ENCODE measurements at places on chromosomes 5 and 9. TPM values are rescaled to one million over a fixed set of nuclear protein-coding genes. Genes with fewer than 3 reads are reported as not detected.
A peak's percentile ranks its signal among the peaks of the same experiment; 100 is the strongest.

Gene FBN2
- not detected for total RNA-seq

Gene SHISAL2B
- total RNA-seq = not detected

GRCh38 chr9:68705531-68706362, 707 bp downstream of the PIP5K1B start:
- DNase-seq = no peak

DNA sequence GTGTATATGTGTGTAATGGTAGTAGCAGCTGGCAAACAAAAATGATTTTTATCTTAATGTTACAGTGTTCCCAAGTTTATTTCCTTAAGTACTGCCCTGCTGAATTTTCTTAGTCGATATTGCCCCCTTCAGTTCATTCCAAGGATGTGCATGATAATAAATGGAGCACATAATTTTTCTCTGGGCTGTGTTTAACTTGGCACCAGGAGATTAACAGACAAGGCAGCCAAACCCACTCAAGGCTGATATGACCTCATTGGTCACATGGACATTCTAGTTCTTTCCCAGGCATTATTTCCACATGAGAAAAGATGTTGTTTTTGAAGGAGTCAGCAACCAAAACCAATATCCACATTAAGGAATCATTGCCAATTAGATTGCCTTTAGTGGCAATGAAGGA, 61.8 kb downstream of the COX7C start:
- DNase-seq = no peak

Gene CAMSAP1
- 43.3 TPM for total RNA-seq

Gene OR1J2
- not detected for total RNA-seq

Gene PCDHB10
- total RNA-seq = not detected

- no peak for DNase-seq
Measured at GRCh38 chr5:133238426-133239205, 186.8 kb downstream of the HSPA4 start.

GRCh38 chr5:58786711-58787303, 203.9 kb downstream of the RAB3C start:
- DNase-seq = no peak

- no peak for DNase-seq
Measured at GRCh38 chr5:107251151-107251550, 419.6 kb downstream of the EFNA5 start.

DNA sequence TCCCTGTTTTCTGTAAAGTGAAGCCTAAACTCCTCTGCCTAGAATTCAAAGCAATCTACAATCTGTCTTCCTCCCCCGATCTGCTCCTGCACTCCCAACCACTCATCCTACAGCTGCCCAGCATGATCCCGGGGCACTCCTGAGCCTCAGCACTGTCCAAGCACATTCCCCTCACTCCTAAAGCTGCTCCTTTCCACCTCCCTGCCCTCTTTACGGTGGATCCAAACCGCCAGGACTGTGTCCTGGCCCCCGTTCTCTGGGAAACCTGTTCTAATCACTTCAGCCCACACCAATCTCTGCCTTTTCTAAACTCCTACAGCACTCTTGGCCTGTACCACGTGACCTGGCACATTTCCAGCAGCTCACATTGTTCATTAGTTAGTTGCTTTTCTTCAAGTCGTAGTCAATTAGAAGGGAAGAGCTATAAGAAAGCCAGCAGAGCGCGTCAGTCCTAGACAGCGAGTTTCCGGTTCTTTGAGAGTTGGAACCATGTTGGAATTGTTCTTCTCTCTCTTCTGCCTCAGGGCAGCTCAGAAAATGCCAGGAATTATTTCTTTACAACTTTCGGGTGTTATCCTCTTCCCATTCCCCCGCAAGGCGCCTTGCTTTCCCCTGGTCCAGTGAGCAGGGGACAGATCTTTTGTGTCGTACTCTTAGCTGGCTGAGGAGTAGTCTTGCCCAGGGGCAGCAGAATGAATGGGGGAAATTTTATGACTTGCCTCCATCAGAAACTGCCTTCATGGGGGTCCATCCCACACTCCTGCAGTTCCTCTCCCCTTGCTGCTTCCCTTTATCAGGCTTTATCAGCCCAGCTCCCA, 60.7 kb downstream of the NRG2 start:
- no peak for DNase-seq

GRCh38 chr5:179311091-179311470, 34.2 kb downstream of the ADAMTS2 start:
- DNase-seq = no peak

DNA sequence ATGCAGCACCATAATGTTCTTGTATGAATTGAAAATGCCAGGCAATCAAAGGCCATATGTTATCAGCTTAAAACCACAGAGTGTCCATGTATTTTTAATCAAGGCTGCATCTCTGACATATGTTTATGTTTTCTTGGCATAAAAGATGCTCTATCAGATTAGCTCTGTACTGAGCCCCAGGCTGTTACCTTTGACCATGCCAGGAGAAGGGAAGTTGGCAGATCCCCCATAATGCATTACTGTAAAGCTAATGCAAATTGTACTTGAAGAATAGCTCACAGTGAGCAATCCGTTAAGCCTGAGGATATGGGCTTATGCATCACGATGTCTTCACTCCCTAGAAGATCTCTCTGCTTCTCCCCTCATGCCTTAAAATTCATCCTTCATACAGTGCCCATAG, 414.4 kb downstream of the BRINP1 start:
- DNase-seq = no peak

Gene SLC25A51
- total RNA-seq = 31.3 TPM

GRCh38 chr5:179400020-179400419, 54.8 kb upstream of the ADAMTS2 start:
- DNase-seq = no peak

DNA sequence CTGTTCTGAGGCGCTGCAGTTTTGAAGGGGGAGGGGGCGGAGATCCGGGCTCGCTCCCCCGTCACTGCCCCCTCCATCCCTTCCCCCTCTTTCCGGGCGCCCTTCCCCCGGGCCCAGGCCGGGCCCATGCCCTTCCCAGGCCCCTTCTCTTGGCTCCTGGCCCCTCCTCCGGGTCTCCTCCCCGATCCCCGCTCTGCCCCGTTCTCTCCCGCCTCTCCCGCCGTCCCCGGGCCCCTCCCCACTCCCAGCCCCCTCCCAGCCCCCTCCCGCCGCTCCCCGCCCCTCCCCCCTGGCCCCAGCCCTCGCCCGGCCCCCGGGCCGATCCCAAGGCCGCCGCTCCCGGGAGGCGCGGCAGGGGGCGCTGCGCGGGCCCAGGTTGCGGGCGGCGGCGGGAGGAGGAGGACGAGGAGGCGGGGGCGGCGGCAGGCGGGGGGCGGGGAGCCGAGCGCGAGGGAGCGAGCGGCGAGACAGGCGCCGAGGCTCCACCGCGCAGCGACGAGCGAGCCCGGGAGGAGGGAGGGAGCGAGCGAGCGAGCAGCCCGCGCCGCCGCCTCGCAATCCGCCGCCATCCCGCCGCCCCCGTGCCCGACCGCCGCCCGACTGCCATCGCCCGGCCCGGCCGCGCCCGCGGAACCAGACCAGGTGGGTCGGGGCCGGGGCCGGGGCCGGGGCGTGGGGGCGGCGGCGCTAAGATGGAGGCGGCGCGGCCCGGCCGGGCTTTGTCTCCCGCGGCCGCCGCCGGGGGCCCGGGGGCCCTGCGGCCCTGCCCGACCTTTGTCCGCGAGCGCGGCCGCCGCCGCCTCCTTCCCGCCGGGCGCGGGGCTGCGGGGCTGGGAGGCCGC, at the start of gene PRRC2B:
Gene PRRC2B (plus strand): TSS at position 465 of the 842 bp plus-strand sequence. CDS start 36,059 bp downstream, outside the sequence.
- peak; percentile 76 for DNase-seq

- DNase-seq = no peak
Measured at GRCh38 chr5:123763201-123763600, 251.2 kb downstream of the CSNK1G3 start.

DNA sequence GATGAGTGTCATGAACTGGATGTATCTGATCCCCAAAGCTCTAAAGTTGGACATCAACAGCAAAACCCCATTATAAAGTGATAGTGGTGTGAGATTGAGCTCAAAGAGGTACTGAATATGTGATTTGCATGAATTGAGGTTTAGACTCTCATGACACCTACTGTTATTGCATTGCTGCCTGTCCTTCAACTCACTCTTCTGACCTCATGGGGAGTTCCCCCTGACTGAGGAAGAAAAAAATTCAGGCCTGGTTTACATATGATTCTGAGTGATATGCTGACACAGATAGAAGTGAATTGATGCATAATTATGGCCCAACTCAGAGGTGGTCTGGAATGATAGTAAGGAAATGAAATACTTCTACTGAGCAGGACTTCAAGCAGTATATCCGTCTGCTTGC, 76.2 kb upstream of the CHD1 start:
- peak; percentile 10 for DNase-seq

DNA sequence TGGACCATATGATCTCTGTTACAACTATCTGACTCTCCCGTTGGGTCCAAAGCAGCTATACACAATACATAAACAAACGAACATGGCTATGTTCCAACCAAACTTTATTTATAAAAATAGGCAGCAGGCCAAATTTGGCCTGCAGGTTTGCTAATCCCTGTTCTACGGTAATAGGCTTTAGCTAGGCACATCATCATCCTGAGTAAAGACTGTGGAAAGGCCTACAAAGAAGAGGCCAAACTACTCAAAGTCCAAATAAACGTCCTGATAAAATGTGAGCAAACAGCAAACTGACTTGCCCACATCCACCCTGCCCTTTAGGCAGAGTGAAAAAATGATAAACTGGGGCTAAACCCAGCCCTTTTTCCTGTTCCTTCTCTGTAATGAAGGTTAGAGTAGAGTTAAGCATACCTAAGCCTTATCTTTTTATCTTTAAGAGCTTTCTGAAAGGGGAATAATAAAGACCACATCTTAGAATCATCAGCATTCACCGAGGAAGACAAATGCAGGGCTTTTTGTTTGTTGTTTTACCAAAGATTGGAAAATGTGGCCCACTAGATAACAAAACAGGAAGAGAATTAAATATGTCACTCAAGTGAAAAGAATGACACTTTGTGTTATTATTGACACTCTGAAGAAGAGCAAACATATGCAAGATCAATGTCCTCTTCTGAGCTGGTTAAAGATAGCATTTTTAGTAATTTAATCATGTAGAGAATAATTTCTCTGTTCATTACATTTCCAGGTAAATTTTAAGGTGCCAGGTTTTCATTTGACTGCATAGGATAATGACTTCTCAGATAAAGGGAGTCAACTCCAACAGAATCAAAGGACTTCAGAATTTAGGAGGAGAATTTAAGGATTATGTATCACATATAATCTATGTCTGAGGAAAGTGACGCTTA, 160.0 kb upstream of the GNA14 start:
- no peak for DNase-seq

DNA sequence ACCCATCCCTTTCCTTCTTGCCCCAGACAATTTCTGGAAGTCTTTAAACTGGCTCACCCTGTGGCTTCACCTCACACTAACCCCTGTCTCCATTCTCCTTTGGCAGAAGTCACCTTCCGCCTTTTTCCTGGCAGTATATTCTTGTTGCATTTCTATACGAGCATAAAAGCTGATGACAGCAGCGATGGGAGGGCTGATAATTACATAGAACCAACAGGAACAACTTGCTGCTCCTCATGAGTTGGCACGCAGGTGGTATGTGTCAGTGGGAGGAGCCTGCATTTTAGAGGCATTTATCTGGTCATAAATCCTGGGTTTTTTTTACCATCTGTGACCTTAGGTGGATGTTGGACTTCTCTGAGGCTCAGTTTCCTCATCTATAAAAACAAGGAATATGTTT, 61.4 kb upstream of the CKMT2 start:
- no peak for DNase-seq

GRCh38 chr5:171299851-171300250, 9.2 kb upstream of the TLX3 start:
- no peak for DNase-seq

GRCh38 chr9:127569886-127570401, 42.1 kb upstream of the STXBP1 start:
- peak; percentile 27 for DNase-seq

DNA sequence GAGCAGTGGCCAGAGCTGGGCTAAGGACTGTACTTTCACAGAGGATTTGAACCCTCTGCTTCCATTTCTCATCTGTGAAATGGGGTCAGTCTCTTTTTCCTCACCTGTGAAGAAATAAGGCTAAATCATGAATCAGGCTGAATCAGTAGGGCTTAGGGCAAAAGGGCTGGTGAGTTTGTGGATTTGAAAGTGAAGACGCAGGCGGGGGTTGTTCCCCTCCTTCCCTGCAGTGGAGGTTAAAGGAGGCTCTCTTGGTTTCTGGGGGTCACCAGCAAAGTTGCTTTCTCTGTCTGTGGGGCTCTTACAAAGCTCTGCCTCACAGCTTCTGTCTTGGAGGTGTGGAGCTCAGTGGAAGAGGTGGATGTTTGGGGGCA, 17.6 kb upstream of the NDST1 start:
- DNase-seq = no peak

DNA sequence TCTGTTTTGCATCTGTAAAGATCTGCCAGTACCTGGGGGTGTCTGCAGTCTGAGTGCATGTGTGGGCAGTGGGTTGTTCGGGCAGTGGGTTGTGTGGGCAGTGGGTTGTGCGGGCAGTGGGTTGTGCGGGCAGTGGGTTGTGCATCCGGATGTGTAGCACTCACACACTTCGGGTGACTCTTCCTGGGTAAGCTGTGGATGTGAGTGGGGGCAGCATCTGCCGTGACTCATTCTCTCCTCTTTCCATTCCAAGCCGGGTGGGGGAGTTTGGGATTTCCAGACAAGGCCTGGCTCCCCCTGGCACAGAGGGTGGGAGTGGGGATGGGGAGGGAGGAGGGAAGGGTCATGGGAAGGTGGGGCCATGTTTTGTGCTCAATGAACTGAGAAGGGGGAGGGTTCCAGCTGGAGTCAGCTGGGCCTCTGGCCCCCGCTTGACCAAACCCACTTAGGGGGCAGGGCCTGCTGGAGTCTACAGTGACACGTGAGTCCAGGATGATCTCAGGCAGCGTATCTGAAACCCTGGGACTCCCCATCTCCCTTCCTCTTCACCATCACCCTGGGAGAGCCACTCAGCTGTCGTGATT, 8.3 kb downstream of the CRB2 start:
- DNase-seq = no peak

GRCh38 chr9:135146766-135147473, 59.5 kb downstream of the OLFM1 start:
- no peak for DNase-seq

GRCh38 chr5:68593211-68593671, 377.7 kb downstream of the PIK3R1 start:
- DNase-seq = no peak

DNA sequence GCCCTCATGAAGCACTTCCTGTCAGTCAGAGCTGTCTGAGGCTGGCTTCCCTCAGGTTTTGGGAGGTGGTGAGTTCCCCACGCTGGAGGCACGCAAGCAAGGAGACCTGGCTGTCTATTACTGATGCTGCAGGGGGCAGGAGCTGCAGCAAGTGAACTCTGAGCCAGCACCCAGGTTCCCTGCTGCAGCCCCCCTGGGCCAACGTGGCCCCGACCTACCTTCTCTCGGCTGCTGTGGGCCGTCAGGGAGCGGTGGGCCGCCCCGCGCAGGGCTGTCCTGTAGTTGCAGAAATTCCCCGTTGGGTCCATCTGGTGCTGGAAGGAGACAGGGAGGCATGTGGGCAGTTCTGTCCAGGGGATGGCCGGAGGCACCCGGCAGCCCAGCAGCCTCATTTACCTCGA, 46.8 kb upstream of the RNF130 start:
- no peak for DNase-seq

Data from activated T-helper 1 cell treated with anti-CD3 and anti-CD28 coated beads, Interleukin-12 subunit alpha, Interleukin-12 subunit beta, Interleukin-2, Interleukin-4 antibody, amounts not matched to agents 30 ng/mL and 10 ng/mL and 1 ng/mL, durations not matched to agents 14 hours and 24 hours and 36 hours (primary cell).